ENCODE measurements at places on chromosomes 3 and 15.

- no peak for DNase-seq
These were observed 12.4 kb downstream of the TF start for GRCh38 chr3:133758568-133758928.

DNA sequence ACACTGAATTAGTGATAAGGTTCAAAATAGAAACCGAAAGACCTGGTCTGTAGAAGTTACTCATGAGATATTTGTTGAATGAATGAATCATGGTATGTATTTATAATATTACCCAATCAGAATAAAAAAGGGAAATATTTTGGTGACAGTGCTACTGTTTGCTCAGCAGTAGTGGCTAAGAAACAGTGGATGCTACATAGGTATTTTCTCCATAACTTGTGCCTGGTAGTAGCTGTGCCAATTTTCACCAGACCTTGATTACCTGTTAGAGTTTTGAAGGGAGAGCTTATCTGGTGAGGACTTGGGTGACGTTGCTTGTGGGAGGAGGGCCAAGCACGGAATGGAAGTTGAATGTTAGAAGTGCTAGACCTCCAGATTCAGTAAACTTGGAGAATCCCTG lies 14.3 kb downstream of the LIMD1 start:
- no peak for DNase-seq

DNA sequence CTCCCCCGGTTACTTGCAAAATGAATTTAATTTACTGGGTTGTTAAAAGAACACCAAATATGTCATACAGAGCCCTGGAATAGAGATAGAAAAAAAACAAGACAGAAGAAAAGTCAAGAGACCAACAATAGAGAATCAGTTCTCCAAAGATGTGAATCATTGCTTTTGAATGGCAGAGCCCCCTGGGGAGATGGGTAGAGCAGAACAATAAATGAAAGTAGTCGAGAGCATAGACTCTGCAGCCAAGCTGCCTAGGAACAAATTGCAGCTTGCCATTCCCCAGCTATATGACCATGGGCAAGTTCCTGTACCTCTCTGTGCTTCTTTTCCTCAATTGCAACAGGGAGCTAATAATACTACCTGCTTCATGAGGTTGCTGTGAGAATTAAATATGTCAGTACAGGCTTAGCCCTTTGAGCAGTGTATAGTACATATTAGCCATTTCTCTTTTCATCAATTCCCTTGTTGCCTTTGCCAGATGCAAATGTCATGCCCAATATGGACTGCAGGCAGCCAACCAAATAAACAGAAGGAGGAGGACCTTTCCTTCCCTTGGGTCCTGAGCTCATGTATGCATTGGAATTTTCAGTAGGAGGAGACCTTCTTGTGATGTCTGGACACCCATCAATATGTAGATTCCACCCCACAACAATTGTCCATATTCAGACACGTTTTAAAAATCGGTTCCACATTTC lies 25.0 kb upstream of the BFSP2 start:
- DNase-seq, result no peak

GRCh38 chr15:53759411-53759931 lies at the start of gene WDR72:
Gene WDR72 (minus strand): TSS chr15:53759663. CDS start chr15:53733149, 26,514 bp downstream.
- no peak for DNase-seq

GRCh38 chr3:73500321-73500720 lies 124.4 kb downstream of the PDZRN3 start:
- DNase-seq, result no peak

DNA sequence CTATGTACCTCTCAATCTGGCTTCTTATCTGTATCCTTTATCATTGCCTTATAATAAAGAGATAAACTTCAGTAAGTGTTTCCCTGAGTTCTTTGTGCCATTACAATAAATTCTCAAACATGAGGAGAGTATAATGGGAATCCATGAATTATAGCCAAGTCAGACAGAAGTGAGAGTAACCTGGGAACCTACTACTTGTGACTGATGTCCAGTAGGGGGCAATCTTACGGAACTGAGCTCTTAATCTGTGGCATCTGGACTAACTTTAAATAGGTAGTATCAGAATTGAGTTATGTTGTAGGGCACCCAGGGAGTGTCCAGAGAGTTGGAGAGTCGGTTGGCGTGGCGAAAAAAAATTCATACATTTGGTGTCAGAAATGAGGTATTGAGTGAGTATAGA lies 542.6 kb downstream of the ZBBX start:
- no peak for DNase-seq

GRCh38 chr15:85030301-85030929 lies 48.8 kb downstream of the PDE8A start:
- no peak for DNase-seq

- no peak for DNase-seq
These were observed 30.7 kb downstream of the MBNL1 start for GRCh38 chr3:152299249-152299976.

GRCh38 chr3:195425849-195426248 lies 17.0 kb downstream of the ACAP2 start:
- DNase-seq, result no peak

GRCh38 chr15:79394231-79394630 lies 37.9 kb upstream of the MINAR1 start:
- no peak for DNase-seq

- DNase-seq, result no peak
These were observed 49.2 kb downstream of the NEK10 start for GRCh38 chr3:27319847-27320526.

- no peak for DNase-seq
These were observed 31.3 kb downstream of the CMTM7 start for GRCh38 chr3:32422943-32423342.

DNA sequence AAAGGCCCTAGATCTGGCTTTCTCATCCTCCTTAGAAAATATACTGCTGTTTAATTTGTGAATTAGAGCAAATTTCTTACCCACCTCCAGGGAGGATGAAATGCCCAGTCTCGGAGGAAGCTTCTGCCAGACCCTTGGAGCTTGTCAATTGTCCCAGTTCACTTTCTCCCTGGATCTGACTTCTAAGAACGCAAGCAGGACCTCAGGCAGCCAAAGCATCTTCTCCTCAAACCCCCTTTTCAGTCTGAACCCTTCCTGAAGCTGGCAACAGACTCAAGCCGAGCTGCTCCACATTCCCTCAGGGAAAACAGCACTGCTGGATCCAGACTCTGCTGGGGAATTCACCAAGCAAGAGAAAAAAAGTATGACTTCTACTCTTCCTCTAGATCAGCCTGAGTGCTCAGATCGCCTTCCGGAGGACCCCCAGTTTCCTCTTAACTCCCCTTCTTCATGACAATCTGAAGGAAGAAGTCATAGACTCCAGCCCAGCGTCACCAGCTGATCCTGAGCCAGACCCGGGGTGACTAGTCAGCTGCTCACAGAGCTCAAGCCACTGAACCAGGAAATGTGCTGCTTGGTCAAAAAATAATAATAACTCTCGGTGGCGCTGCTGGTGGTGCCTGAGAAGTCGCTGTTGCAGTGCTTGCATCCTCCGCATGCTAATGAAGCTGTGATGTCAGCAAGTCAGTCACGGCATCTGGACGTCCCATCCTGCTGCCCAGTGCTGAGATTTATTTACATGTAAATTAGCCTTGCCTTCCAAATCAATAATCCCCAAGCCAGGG lies at the start of gene PRICKLE2:
Gene PRICKLE2 (minus strand): TSS at position 641 of the 785 bp plus-strand sequence. CDS start 26,539 bp downstream, outside the sequence.
- DNase-seq, result no peak

GRCh38 chr15:87348746-87349145 lies 907.8 kb downstream of the NTRK3 start:
- DNase-seq, result no peak

DNA sequence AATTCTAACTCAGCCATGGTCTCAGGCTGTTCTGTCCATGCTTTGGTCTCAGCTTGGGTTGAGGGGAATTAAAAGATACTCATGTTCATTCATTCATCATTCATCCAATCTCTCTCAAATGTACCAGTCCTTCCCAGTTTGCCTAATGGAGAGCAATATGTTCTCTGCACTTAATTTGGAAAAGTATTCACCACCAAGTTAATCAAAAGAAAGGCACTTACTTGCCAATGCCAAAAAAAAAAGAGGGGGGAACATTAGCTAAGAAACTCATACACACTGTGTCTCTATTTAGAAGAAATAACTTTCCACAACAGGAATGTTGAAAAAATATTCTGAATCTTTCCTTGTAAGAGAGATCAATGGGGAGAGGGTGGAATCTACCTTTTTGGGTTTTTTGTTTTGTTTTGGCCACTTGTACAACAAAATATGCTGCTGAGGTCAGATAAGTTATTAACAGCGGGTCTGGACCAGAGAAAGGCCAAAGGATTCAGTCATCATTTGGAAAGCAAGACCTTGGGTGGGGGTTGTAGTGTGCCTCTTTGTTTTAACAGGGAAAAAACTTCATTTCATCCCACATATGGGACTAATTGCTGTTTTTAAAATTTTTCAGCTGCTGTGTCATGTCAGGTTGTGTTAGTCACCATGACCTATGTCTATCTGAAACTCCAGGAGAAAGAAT lies 152.3 kb downstream of the FBN1 start:
- no peak for DNase-seq

DNA sequence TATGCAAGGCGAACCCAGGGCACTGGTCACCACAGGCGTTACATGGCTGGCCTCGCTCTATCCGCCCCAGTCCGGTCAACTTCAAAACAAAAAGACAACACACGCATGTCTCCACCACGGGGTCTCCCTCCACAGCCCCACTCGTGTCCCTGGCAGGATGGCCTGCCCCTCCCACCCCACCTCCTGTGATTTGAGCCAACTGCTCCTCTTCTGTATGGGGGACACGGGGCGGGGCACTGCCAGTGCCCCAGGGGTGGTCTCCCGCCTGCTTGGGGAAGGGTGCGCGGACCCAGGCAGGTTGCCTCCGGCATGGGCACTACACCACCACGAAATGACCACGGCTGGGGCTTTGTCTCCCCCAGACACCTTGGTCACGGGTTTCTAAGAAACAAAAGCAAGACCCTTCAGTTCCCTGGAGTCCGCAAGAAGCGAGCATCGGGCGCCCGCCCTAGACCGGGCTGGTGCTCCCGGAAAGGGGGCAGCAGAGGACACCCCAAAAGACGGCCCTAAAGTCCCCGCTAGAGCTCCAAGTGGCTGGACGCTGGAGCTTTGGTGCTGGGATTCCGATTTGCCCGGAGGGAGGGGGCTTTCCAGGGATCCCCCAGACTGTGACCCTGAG lies 219.3 kb upstream of the PRICKLE2 start:
- DNase-seq, result no peak
